ENCODE measurements at places on chromosomes 6 and 20.

DNA sequence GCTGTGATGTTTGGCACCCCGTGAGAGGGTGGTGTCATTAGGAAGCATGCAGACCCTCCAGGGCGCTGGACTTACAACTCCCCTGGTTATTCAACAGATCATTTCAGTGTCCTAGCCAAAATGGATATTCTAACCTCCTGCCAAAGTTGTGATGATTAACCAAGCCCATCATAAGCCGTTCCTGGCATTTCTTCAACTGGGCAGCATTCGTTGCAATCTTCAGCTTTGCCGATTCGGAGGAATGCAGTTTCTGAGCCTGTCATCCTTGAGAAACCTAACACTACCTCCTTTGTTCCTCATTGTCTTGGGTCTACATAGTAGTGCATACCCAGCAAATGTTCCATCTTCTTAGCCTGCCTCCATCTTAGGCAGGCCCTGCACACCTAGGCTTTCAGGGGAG lies 79.2 kb upstream of the MAP3K4 start:
- DNase-seq: no peak

- DNase-seq: no peak
Measured at GRCh38 chr6:118736440-118736839, 85.0 kb upstream of the CEP85L start.

DNA sequence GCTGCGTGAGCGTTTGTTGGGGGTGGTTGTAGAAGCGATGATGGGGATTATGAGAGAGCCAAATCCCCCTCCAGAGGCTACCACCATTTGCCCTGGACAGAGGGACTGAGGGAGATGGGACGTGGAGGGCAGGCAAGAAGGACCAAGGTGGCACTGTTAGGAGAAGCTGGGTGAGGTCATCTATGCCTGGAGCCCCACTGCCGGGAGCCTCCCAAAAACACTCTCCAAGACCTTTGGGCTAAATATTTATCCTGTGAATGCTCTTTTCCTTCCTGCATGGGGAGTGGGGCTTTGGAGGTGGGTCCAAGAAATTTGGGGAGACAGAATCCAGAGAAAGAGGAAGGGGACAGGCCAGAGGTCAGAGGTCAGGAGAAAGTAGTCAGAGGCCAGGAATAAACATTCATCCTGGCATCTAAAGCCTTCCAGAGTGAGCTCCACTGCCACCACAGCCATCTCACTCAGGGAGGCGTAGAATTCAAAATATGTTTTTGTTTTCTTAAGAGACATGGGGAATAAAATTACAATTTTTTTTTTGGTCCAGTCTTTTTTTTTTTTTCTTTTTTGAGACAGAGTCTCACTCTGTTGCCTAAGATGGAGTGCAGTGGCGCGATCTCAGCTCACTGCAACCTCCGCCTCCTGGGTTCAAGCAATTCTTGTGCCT lies 17.8 kb upstream of the PTGIS start:
- DNase-seq: no peak

- no peak for DNase-seq
Measured at GRCh38 chr6:71199736-71200135, 88.9 kb upstream of the OGFRL1 start.

GRCh38 chr6:36297051-36297450 lies 27.2 kb downstream of the PNPLA1 start:
- no peak for DNase-seq

GRCh38 chr6:160418370-160418769 lies 70.2 kb downstream of the SLC22A3 start:
- DNase-seq: no peak

GRCh38 chr6:33277663-33278391 lies 904 bp downstream of the B3GALT4 start:
- no peak for DNase-seq

GRCh38 chr6:4413073-4413472 lies 277.7 kb upstream of the ECI2 start:
- no peak for DNase-seq

GRCh38 chr20:46935394-46936017 lies 40.9 kb downstream of the EYA2 start:
- no peak for DNase-seq

DNA sequence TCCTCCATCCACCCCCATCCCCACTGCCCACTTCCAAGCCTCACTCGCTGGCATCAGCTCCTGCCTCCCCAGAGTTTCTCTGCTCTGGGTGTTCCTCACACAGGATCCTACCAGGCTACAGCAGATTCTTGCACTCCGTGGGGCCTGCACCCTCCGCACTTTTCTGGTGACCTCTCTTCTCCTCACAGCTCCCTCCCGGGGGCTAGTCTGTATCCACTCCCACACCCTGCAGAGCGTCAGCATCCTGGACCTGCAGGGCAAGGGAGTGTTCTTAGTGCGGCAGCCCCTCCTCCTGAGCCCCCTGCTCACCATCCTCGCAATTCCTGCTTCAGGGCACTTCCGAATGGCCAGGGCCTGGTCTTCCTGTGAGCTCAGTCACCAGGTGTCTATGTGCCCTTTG lies 224.2 kb downstream of the DLL1 start:
- no peak for DNase-seq

- no peak for DNase-seq
Measured at GRCh38 chr6:148593130-148593812, 153.6 kb upstream of the UST start.

GRCh38 chr6:158799051-158799792 lies 19.9 kb downstream of the EZR start:
- peak; percentile 36 for DNase-seq

- DNase-seq: no peak
Measured at GRCh38 chr6:158686791-158687381, 37.0 kb downstream of the SYTL3 start.

- no peak for DNase-seq
Measured at GRCh38 chr6:75419416-75419815, 74.2 kb downstream of the FILIP1 start.

Data from MCF 10A (cell line).